ENCODE measurements at places on chromosomes 5 and 9.
A peak's percentile ranks its signal among the peaks of the same experiment; 100 is the strongest.

GRCh38 chr5:81768935-81769452, 18.1 kb upstream of the SSBP2 start:
- DNase-seq: no peak

DNA sequence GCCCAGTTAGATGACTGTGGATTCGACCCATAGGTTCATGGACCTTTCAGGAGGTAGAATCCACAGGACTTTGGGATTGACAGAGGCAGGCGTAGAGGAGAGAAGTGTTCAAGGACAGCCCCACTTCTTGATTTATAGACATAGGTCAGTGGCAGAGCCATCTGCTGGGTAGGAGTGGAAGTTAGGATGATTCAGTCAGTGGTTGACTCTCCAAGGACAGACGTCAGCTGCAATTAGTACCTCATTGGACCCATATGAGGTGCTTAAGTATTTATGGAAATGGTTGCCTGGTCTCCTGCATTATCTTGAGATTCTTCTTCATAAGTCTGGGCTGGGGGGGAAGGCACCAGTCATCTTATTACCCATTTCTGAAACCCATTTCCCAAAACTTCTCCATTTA, 70.9 kb downstream of the SH3RF2 start:
- no peak for DNase-seq

- no peak for DNase-seq
Measured at GRCh38 chr5:80177236-80177635, 78.6 kb downstream of the SERINC5 start.

DNA sequence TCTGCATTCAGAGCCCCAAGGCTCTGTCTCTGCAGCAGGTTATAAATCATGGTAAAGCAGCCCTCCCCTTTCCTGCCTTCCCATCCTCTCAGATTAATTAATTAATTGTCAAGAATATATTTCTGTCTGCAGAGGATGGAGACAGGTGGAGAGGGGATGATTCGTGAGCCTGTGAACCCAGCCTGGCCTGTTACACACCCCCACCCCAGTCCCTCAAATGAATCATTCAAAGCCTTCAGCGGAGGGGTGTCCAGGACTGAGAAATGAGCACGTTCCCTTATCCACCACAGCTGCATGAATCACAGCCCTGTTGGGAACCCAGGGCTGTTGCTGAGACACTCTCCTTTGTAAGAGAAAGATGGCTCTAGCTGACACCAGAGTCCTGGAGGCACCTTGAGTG, 56.0 kb downstream of the NIPAL4 start:
- no peak for DNase-seq

DNA sequence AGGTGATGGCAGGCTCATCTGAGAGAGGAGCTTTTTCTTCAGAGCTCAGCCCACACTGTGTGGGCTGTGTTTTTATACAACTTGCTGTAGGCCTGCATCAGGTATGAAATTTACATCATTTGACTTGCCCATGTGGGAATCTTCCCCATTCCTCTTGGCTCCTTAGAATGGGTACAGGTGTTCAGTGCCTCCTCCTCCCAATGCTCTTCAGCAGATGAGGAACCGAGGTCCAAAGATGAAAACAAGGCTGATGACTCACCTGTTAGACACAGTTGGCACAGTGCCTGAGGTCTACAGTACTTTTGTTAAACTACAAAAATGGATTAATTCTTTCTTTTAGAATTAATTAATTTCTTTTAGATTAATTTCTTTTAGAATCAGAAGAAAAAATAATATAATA, 20.8 kb downstream of the PAPPA start:
- no peak for DNase-seq

- no peak for DNase-seq
Measured at GRCh38 chr5:141001844-141002604, 35.7 kb downstream of the PCDHAC2 start.

DNA sequence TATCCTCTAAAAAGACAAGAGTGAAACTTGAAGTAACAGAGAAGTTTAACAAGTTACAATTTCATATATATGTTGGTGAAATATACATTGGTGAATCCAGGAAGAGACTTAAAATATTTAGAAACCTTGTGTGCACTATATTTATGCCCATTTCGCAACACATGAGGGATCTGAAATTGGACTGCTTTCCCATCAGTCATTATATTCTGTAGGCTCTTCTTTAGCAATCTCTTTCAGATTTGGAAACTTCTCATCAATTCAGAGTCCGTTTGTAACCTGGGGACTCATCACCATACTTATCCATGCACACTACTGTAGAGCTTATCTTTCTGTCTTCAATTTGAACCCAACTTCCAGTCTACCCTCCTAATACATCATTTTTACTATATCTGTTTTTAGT, 2.1 kb downstream of the ITGA1 start:
- DNase-seq: no peak

- no peak for DNase-seq
Measured at GRCh38 chr9:76354221-76354620, 40.0 kb downstream of the RFK start.

DNA sequence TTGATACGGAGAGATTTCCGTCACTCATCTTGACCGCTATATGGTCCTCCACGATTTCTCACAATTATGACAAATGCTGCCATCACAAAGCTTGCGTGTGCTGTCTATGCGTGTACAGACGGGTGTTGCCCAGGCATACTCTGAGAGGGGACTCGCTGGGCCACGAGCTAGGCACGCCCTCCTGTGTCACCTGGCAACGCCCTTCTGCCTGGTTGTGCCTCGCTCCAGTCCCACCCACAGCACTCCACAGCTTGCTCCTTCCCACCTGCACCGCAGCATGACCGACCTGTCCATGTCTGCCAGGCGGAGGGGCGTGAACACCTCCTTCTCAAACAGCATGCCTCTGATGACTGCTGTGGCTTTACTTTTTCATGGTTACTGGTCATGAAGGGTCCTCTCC, 55.6 kb downstream of the CAMSAP1 start:
- DNase-seq: no peak

DNA sequence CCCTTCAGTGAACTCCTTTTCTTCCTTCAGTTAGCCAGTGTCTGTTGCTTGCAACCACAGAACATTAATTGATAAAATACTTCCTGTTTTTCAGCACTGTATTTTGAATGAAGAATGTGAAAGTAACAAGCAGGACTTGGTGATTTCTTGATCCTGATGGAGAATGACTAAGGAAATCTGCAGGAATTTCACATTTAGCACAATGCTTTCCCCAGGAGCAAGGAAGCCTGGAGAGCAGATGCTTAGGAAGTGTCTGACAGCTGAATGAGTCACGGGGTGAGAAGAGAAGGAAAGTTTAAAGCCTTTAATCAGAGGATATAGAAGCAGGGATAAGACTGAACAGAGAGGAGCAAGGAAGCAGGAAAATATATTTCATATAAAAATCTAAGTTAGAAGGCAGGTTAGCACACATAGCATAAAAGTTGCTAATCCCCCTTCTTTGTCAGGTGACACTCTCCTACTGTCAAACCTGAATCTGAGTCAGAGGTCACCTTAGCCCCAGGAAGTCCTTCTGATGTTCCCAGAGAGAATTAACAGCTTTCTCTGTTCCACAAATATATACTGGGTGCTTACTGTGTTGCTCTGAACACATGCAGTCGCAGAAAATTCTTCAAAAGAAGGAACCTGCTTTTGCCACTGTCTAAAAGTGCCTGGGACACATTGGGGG, 59.7 kb downstream of the GNA14 start:
- no peak for DNase-seq

DNA sequence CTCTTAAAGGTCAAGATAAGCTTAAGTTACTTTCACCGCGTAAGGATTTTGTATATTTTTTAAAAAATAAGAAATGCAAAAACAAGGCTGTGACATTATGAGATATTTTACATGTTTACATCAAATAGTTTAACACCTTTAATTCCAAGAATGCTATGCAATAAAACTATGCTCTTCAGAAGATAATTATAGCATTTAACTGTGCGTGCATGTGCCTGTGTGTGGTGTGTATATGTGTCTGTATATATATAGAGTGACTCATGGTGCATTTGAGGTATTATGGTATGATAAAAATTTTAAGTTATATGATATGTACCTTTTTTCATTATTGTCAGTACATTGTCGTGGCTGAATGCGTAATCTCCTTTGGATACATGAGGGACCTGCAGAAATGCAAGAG, 539.3 kb downstream of the PDE4D start:
- no peak for DNase-seq

GRCh38 chr9:9498846-9499245, 1114.0 kb downstream of the PTPRD start:
- no peak for DNase-seq

GRCh38 chr9:98964201-98964600, 20.5 kb downstream of the COL15A1 start:
- no peak for DNase-seq

DNA sequence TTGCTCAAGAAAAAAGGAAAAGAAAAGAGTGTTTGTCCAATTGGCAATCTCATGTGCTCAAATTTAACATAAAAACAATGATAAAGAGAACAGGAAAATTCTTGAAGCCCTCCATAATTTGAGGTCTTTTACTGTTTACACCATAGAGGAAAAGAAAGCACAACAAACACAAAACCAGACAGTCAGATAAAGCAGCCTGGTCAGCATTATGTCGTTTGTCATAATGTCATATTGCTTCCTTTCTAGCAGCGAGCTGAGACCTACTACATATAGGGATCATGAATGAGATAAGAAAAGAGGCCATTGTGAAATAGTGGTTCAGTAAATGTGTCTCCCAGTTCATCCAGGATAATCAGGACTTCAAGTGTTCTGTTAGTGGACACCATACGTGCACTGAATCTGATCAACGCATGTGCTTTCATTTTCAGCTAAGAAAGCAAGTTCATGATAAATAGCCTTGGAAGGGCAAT, 64.7 kb upstream of the SELENOP start:
- DNase-seq: peak; percentile 30

GRCh38 chr5:50763846-50764245, 97.4 kb downstream of the PARP8 start:
- no peak for DNase-seq

GRCh38 chr9:5288591-5288990, 15.9 kb downstream of the RLN2 start:
- no peak for DNase-seq

Data from HuH-7 (cell line).